Astrocyte of the spinal cord (primary cell): ENCODE measurements at places on chromosomes 3 and 15.

- no peak for DNase-seq
These were observed 10.4 kb downstream of the PEAK1 start for GRCh38 chr15:77409259-77410156.

DNA sequence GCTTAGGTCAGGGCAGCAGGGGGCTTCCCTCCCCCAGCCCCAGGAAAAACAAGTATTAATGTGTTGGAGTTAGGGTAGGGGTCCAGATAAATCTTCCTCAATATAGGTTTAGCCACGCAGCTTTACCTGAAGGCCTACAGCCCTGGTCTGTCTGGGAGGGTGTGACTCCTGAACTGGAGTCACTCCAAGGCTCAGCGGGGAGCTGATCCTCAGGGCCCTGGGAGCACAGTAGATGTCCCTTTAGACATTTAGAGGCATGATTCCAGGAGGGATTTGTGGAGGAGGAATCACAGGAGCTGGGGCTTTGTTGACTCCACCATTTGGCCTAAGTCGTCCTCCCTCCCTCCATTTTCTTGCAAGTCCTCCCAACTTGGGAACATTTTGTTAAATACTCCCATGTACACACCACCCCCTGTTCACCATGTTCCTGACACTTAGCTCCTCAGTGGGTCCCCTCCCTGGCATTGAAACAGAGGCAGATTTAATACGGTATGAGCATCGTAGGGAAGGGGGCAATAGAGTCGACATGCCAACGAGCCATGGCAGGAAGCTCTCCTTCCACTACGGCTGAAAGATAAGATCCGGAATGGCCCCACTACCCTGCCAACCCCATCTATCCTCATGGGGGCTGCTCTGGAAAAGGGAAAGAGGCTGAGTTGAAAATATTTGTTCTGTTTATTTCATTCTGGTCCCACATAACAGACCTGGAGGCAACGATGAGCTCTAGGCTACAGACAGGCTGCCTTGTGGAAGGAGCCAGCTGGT lies 69.0 kb upstream of the LARS2 start:
- DNase-seq: no peak

GRCh38 chr15:76987276-76987675 lies 7.7 kb upstream of the PSTPIP1 start:
- no peak for DNase-seq

DNA sequence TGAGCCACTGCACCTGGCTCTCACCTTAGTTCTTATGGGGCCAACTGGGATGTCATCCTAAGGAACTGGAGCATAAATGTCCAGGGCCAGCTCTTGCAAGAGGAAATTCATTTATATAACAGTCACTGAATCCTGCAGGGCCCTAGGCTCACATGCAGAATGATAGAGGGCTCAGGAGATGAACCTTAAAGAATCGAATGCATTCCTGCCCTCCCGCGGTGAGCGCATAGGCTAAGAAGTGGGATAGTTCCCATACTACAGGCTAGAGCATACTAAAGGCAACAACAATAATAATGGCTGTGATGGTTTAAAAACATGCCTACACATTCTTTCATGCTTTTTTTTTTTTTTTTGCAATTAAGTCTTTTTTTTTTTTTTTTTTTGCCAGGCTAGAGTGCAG lies 17.1 kb upstream of the CSRNP1 start:
- no peak for DNase-seq

- no peak for DNase-seq
These were observed 256.5 kb upstream of the CBLB start for GRCh38 chr3:106125321-106125720.

GRCh38 chr3:52480768-52481715 lies 14.1 kb upstream of the STAB1 start:
- DNase-seq: no peak

DNA sequence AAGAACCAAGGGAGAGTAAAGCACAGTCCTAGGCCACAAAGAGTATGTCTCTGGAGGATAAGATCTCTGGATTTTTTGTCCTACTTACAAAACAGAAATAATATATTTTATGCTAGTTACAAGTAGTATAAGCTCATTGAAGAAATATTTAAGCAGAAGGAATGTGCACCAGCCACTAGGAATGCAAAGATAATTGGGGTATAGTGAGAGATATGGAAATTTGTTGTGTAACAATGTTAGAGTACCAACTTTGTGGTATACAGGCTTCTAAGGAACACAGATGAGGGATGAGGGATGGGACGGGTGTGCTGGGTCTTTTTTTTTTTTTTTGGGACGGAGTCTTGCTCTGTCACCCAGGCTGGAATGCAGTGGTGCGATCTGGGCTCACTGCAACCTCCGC lies 26.5 kb downstream of the AKAP13 start:
- peak; percentile 64 for DNase-seq

- no peak for DNase-seq
These were observed 133.2 kb downstream of the LMLN start for GRCh38 chr3:198093112-198093679.

DNA sequence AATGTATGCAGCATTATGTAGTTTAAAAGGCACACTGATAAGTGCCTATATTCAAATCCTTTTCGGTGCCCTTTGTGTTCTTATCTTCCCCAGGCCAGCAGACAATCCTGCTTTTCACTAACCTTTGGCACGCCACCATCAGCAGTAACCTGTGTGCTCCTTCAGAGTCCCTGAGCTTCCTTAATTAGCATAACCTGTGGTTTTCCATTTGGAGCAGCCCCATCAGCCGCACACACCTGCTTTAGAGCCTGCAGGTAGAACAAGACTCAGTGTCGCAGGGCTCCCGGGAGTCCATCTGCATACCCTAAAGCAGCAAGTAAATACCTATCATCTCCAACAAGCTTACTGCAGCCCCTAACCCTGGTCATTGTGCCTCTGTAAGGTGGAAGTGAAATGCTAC lies 755.1 kb downstream of the ROBO2 start:
- DNase-seq: no peak

DNA sequence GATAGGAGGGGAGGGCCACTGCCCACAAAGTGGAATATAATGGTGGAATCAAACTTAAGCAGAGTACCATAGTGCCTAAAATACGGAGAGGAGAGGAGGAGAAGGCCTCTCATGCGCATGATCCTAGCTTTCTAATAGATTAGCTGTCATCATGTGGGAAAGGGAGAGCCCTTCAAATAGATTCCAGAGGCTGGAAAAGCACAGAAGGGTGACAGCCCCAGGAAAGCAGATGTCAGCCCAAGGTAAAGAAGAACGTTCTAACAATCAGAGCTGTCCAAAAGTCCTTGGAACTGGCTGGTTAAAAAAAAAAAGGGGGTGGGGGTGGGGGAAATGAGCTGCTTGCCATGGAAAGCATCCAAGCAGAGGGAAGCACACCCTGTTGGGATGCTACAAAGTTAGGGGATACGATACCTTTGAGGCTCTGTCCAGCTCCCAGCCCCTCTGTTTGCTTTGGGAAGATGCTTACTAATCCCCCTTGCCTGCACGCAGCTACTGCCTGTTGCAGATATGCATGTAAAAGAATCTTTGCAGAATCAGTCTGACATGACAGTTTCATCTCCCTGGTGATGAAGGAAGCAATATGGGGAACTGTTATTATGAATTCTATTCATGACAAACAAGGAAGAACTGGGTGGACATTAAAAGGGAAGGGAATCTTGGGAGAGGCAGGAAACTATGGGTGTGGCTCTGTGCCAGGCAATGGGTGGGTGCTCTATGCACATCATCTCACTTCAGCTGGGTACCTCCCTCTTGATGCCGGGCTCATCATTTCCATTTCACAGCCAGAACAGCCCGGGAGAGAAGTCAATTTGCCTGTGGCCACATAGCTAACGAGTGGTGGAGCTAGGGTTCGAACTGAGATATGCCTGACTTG lies 10.1 kb upstream of the LMCD1 start:
- DNase-seq: no peak

- DNase-seq: no peak
These were observed 25.0 kb upstream of the RAD18 start for GRCh38 chr3:8988384-8988655.

DNA sequence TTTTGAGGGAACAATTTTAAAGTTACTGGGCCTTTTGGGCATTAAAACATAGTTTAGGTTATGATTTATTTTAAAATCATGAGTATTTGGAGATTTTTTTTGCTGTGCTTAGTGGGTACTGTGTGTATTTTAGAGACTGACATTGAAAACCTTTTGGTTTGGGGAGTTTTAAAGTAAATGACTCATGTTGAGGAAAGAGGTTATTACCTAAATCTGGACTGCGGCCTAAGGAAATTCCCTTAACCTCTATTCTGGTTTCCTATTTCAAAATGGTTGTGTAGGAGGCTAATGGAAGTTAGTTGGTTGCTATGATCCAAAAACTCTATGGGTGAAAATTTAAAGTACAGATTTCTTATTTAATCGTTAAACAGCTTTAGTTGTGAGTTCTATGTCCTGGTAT lies 57.3 kb upstream of the DPH6 start:
- peak; percentile 76 for DNase-seq

GRCh38 chr15:96564546-96564945 lies 234.0 kb downstream of the NR2F2 start:
- no peak for DNase-seq

- DNase-seq: peak; percentile 80
These were observed 177.5 kb downstream of the RORA start for GRCh38 chr15:61051569-61052031.

GRCh38 chr15:70066447-70066846 lies 31.3 kb downstream of the TLE3 start:
- DNase-seq: no peak

DNA sequence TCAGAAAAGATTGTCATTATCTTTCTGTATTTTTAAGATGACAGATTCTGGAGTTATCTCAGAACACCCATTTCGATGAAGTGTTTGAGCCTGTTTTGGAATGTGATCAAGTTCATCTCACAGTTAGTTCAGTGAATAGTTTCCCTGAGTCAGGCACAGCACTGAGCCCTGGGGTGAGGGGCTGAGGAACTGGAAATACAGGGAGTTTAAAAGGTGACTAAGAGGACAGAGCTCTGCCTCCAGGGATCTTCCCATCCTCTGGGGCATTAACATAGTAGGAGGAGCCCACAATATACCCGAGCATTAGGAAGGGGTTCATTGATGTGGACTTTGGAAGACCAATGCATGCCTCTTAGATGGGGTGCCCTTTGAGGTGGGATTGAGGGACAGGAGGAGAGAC lies 355.1 kb downstream of the CLSTN2 start:
- no peak for DNase-seq

DNA sequence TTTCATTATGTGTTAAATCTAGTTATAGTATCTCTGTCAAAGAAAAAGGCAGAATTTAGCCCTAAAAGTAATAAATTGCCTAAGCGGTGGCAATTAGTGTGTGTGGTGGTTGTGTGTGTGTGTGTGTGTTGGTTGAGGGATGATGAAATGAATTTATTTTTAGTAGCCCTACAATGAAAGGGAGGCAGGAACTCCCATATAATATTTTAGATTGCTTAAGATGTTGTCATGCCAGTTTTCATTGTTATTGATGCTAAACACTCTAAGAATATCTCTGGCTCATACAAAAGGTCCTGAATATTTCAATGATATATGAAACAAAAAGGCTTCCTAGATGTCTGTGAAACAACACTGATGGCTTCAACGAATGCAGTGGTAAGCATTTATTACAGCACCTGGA lies 140.6 kb upstream of the TBC1D5 start:
- no peak for DNase-seq

GRCh38 chr3:72839057-72839456 lies 9.2 kb downstream of the SHQ1 start:
- no peak for DNase-seq

GRCh38 chr3:160286231-160286630 lies 61.0 kb downstream of the C3orf80 start:
- no peak for DNase-seq

- no peak for DNase-seq
These were observed 115.7 kb upstream of the PRTG start for GRCh38 chr15:55858661-55859060.

DNA sequence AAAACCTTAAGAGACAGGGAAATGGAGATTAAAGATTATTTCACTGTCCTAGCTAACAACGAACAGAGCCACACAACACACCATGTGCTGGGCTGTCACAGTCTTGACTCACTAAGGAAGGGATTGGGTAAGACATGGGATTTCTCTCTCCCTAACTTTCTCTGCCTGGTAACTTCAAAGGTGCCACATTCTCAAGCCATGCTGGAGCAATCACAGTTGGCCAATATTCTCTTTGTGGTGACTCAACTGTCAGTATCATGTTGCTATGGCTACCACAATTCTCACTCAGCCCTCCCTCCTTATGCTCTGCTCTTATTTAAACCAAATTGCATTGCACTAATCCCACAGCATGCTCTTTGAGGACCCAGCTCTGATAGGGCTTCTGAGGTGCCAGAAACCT lies 74.0 kb downstream of the OXNAD1 start:
- peak; percentile 87 for DNase-seq

GRCh38 chr3:143380449-143380848 lies 260.9 kb downstream of the CHST2 start:
- DNase-seq: peak; percentile 10

DNA sequence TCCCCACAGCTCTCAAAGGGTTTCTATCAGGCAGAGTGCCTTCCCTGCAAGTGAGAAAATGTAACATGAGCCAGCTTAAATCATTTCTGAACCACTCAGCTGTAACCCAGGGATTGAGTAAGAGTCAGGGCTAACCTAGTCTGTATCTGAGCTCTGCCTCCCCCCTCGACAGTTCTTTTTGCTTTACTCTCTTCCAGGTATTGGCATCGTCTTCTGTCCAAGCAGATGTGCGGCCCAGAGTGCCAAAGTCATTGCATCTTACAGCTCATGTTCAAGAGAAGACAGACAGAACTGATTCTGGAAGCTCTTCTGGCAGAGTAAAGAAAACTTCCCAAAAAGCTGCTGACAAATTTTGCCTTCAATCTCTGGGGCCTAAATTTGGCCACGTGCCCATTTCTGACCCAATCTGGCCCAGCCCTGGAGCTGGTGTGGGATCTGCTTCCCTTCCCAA lies 74.8 kb downstream of the ABHD5 start:
- DNase-seq: peak; percentile 37

GRCh38 chr15:64930778-64931371 lies 19.2 kb downstream of the ANKDD1A start:
- DNase-seq: peak; percentile 55

- no peak for DNase-seq
These were observed 9.2 kb downstream of the SLC25A36 start for GRCh38 chr3:140950863-140951262.

GRCh38 chr3:149258298-149258697 lies 36.7 kb upstream of the CP start:
- DNase-seq: no peak

GRCh38 chr3:23519314-23520208 lies 286.2 kb upstream of the UBE2E1 start:
- no peak for DNase-seq

GRCh38 chr15:33068007-33068481 lies 126.5 kb downstream of the FMN1 start:
- peak; percentile 39 for DNase-seq

- DNase-seq: no peak
These were observed 127.5 kb upstream of the TOPAZ1 start for GRCh38 chr3:44114142-44114541.
